CD4-positive, CD25-positive, alpha-beta regulatory T cell (primary cell): ENCODE measurements at places on chromosomes 4 and X.

- DNase-seq, result no peak
Measured at GRCh38 chr4:13117185-13117584, 367.0 kb downstream of the RAB28 start.

DNA sequence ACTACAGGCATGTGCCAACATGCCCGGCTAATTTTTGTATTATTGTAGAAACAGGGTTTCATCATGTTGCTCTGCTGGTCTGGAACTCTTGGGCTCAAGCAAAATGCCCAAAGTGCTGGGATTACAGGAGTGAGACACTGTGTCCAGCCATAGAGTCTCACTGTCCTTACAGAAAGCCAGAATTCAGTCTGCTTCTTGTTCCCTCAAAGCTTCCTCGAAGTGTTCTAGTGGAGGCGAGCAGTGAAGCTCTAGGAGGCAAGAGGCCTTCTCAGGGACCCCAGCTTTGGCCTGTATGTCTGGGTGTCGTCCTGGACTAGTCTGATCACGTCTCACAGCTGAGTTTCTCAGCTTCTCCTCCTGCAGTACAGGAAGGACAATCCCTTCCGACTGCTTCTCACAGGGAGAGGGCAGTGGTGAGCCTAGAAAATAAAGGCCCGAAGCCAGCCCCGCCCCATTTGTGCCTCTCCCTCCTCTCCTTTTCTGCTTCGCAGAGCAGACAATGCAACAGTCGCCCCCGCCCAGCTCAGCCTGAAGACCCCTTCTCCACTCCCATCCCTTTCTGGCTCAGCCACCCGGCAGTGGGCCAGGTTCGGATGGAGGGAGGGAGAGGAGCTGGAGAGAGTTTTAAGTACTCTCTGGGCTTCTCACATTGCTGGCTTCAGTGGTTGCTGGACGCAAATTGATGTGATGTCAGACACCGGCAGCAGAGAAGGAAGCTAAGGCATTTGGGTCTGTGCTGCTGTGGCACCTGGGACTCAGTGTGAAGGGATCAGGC is 11.1 kb upstream of the FAM3A start:
- peak; percentile 77 for DNase-seq

GRCh38 chr4:24160358-24160757 is 270.5 kb upstream of the PPARGC1A start:
- no peak for DNase-seq

DNA sequence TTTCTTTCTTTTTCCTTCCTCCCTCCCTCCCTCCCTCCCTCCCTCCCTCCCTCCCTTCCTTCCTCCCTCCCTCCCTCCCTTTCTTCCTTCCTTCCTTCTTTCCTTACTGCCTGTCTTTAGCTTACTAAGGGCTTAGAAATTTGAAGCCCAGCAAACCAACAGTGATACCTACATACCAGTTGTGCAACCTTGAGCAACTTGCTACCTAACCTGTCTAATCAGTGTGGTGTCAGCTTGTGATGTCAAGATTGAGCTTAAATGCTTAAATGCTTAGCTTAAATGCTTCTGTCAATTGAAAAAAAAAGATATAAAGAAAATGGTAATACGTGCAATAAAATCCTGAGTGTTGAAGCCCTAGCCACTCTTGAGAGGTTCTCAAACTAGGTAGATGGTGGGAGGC is 728.6 kb downstream of the TRIML1 start:
- no peak for DNase-seq

- peak; percentile 38 for DNase-seq
Measured at GRCh38 chrX:45850197-45850774, 649.6 kb upstream of the DIPK2B start.

- no peak for DNase-seq
Measured at GRCh38 chrX:103356130-103356798, at the start of gene TCEAL9. Gene TCEAL9, plus strand, starts transcription at chrX:103356506. Its CDS starts 1,179 bp downstream, at chrX:103357685.

DNA sequence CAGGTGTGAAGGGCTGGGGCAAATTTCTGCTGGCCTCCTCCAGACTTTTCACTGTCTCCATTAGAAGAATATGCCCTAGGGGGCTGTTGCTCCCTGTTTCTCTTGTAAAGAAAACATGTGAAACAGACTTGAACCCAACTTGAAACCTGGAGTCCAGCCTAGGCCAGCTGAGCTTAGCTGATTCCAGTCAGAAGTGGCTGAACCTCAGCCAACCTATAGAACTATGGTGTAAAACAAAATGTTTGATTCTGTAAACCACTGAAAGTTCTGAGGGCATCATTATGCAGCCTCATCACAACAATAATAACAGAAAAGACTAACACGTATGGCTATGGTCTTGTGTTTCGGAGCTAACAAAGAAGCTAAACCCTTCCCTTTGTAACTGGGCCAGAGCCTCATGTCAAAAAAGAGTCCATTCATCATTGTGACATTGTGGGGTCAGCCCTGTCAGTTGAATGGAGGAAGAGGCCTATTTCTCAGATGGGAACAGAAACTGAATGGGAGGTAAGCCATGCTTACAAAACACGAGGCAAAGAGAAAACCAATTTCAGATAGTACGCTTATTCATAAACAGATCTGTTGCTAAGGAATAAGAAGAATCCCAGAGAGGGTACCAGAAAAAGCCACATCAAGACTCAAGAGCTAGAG is 34.1 kb downstream of the SETD7 start:
- DNase-seq, result no peak

- DNase-seq, result no peak
Measured at GRCh38 chrX:150099316-150099715, 161.0 kb upstream of the EOLA2 start.

DNA sequence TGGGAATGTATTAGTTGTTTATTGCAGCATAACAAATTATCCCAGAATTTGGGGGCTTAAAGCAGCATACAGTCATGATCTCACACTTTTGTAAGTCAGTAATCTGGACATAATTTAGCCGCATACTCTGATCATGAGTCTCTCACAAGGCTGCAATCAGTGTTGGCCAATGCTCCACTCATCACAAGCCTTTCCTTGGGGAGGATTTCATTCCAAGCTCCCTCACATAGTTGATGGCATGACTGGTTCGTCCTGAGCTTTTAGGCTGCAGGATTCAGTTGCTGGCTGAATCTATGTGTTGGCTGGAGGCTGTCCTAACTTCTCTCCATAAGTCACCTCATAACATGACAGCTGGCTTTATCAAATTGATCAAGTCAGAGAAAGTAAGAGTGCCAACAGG is 1568.6 kb upstream of the PCDH7 start:
- no peak for DNase-seq

GRCh38 chr4:36884151-36884550 is 360.4 kb upstream of the NWD2 start:
- DNase-seq, result no peak

DNA sequence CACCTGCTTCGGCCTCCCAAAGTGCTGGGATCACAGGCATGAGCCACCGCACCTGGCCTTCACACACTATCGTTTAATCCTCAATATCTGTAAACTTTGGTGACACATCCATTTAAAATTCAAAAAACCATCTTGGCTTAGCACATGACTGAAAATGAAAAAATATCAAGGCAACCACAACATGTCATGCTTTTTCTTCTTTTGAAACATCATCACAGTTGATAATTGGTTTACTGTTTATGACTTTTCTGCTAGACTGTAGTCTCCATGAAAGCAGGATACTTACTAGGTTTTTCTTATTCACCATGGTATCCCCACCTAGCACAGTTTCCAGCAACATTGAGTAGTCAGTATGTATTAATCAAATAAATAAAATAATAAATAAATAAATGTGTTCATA is 11.0 kb downstream of the GNRHR start:
- DNase-seq, result no peak

DNA sequence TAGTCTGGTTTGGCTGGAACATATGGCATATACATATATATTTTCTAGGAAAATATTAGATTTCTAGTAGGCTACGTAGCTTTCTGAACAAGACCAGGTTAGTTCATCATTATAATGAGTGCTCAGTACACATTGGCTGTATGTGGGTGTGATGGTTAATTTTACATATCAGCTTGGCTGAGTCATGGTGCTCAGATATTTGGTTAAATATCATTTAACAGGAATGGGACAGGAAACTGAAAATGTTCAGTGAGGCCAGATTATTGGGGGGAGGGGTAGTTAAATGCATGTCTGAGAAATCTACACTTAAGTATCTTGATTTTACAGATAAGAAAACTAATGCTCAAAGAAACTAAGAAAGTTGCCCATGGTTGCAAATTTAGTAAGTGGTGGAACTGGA is 160.1 kb downstream of the RBMX2 start:
- DNase-seq, result no peak

DNA sequence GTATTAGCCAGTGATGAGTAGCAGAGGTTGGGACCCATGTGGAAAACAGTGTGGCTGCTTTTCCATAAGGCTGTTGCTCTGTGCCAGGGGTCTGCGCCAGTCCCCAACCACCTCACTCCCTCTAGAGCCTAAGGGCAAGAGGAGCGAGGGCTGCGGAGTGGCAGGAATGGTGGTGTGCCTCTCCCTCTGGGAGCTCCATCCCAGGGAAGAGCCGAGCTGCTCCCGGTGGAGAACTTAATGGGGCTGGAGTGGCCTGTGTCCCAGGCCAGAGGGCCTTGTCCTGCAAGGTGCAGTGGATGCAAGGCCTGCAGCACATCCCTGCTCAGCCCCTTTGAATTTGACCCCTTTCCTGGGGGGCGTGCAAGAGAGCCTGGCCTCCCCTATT is 105.4 kb upstream of the GRXCR1 start:
- no peak for DNase-seq

DNA sequence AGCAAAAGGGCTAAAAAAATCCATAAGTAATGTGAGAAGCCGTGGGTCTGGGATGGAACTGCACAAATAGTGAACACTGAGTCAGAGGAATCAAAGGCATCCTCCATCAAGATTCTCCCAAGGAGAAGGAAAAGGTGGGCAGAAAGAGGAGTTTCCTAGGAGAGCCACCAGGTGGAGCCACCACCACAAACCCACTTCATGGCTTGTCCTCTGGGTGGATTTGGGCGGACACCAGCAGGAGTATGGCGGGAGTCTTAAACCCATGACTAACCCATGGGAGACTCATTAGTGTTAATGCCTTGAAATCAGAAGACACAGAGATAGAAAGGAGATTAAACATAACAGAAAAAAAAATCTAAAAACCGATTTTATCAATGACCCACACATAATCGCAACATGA is 147.7 kb downstream of the SH3KBP1 start:
- DNase-seq, result peak; percentile 51

DNA sequence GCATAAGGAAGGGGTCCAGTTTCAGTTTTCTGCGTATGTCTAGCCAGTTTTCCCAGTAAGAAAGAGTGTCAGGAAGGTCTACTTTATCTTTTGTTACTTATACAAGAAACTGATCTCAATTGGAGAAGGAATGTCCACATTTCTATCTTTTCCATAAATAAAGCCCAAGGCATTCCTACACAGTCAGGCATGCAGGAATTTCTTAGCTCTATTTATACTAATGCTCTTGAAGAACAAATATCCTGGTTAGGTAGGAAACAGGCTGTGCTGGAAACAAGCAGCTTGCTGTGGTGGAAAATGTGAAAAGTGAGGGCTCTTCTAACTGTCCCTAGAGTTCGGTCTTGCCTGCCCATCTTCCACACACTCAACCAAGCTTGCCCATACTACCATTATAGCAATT is 37.9 kb upstream of the PITX2 start:
- DNase-seq, result no peak

DNA sequence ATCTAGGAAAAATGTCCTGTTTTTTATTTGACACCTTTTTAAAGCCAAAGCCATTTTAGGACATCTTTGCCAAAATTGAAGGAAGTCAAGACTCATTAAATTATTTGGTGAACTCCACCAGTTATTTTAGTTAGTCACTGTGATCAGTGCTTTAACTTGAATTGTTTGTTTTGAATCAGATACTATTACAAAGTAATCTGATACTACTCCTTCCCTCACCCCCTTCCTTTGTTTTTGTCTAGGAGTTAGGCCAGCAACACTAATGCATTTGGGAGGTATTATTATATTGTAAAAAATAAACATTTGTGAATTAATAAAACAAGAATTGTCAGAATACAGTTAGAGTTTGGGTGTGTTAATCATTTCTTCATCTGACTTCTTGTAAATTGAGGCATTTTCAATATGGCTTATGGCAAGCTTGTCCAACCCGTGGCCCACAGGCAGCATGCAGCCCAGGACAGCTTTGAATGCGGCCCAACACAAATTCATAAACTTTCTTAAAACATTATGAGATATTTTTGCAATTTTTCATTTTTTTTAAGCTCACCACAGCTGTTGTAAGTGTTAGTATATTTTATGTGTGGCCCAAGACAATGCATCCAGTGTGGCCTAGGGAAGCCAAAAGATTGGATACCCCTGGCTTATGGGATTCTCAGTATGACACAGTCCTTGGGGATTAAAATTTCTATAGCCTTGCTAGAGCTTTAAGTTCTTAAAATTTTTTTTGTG is 182.2 kb downstream of the BMPR1B start:
- no peak for DNase-seq

DNA sequence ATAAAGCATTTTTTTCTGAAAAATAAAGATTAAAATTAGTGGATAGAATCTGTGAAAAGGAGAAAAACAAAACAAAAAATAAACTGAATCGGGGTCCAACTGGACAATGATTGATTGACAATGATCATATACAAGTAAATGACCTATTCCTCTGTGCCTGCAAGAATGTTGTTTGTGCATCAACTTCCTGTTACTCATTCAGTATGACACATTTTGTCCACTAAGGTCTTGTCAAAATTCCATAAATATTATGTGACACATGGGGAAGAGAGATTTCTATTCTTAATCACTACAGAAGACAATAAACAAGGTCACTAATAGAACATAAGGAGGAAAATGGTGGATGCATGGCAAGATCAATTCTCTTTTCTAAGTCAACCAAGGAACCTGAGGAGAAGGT is 54.9 kb downstream of the F8 start:
- no peak for DNase-seq

DNA sequence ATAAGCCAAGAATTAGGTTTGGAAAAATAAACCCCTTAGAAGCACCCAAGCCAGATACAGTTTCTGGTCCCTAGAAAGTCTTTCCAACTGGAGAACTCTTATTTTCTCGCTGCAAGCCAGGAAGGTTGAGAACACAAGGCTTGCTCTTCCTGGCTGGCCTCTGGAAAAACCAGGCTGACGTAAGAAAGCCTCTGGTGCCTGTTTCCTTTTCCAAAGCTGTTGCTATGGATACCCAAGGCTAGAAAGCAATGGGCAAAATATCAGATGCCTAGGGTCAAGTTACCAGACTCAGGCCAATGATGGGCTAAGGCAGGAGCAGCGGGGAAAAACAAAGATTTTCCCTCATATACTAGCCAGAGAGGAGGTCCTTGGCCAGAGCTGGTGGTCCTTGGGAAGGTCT is 281.6 kb downstream of the KLHL13 start:
- no peak for DNase-seq

DNA sequence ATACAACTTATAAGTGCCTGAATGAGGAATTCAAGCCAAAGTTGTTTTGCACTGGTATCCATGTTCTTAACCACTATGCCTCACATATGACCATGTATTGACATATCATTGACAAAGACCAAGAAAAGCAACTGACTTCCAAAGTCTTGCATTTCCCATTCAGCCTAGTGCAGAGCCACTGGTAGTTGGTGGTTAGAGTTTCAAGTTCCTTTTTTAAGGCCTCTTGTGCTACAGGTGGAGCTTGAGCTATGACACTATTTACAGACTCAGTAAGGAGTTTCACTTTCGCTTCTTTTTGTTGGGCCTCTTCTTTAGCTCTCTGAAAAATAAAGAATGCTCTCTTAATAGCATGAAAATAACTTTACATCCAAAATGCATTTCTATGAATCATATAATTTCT is 763.0 kb downstream of the DMD start:
- peak; percentile 21 for DNase-seq
